ENCODE measurements at places on chromosomes 2 and 18.

GRCh38 chr2:182186132-182186735 is 200.6 kb downstream of the PPP1R1C start:
- DNase-seq = no peak

GRCh38 chr2:239825705-239825979 is 199.5 kb downstream of the NDUFA10 start:
- DNase-seq = no peak

DNA sequence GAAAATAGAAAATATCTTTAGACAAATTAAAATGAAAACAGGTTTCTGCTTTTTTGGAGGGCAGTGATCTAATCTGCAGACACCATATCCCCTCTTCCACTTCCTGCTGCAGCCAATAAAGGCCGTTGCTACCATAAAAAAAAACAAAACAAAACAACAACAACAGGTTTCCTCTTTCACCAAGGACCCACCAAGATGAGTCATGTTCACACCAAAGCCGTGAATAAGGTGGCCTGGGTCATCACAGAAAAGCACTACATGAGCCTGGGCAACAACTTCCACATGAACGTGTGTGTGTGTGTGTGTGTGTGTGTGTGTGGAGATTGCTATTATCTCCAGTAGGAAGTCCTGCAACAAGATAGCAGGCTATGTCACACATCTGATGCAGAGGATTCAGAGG is 24.8 kb upstream of the TFCP2L1 start:
- no peak for DNase-seq

GRCh38 chr2:147398301-147398700 is 446.5 kb upstream of the ACVR2A start:
- DNase-seq = no peak

DNA sequence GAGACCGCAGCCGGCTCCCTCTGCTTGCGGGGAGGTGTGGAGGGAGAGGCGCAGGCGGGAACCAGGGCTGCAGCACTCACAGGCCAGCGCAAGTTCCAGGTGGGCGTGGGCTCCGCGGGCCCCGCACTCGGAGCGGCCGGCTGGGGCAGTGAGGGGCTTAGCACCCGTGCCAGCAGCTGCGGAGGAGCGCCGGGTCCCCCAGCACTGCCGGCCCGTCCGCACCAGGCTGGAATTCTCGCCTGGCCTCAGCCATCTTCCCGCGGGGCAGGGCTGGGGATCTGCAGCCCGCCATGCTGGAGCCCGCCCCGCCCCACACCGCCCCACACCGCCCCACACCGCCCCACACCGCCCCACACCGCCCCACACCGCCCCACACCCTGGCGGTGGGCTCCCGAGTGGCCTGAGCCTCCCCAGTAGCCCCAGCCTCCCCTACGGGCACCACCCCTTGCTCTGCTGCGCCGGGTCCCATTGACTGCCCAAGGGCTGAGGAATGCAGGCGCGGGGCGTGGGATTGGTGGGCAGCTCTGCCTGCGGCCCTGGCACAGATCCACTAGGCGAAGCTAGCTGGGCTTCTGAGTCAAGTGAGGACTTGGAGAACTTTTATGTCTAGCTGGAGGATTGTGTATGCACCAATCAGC is 123.9 kb upstream of the MGAT5 start:
- no peak for DNase-seq

DNA sequence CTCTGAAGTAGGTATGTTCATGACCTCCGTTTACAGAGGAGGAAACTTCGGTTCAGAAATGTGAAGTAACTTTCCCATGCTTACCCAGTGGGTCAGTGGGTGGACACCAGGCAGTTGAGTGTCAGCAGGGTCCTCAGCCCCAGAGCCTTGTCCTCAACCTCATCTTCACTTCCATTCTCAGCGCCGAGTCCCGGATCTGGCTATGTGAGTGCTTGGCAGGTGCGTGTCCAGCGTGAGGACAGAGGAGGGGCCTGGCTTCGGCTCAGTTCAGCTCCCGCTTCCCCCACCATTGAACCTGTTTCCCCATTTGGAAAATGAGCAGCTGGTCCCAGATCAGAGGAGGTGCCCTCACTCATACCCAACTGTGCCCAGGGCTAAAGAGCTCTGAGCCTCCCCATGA is 267.6 kb downstream of the ATAD2B start:
- DNase-seq = no peak

- DNase-seq = no peak
Observed at GRCh38 chr2:113677330-113677729, 50.3 kb downstream of the RABL2A start.

- DNase-seq = no peak
Observed at GRCh38 chr2:227455200-227455599, 16.8 kb upstream of the AGFG1 start.

DNA sequence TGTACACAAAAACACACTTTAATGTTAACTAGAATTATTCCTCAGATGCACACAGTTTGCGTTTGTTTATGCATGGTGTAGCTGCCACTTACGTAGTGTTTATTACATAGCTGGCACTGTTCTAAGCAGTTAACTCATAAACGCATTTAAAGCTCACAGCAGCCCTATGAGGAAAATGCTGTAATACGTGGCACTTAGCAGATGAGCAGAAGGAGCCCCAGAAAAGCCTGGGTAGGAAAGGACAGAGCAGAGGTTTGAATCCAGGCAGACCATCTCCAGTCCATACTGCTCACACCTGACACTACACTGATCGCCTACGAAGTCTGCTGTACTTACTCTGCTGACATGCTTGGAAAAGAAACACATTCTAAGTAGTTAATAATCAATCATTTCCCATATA is 66.6 kb downstream of the BCL2 start:
- DNase-seq = no peak

GRCh38 chr2:229273723-229274338 is 2.7 kb upstream of the PID1 start:
- DNase-seq = no peak

DNA sequence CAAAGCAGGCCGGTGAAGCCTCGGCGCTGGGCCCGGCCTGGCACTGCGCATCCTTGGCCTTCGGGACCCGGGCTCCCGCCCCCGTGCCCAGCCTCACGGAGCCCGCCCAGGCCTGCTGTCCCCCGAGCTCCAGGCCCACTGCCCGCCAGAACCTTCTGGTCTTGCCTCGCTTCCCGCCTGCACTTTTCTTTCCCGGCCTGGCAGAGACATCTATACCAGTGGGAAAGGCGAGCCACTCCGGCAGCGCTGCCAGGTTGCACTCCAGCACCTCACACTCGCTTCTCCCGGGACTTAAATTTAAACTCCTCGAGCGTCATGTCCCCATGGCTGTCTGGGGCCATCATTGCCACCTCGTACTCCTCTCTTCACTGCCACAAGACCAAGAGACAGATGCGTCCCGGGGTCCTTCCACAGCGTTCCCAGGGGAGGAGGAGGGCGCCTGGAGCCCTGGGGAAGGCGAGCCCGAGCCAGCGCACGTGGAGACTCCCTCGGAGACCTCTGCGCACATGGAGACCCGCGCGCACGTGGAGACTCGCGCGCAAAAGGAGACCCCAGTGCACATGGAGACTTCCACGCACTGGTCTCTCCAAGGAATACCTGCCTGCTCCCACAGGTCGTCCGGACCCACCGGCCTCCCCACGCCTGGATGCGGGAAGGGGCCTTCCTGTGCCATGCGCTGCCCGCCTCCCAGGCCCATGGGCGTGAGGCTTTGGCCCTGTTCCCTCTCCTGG is 253.1 kb upstream of the SALL3 start:
- DNase-seq = no peak

DNA sequence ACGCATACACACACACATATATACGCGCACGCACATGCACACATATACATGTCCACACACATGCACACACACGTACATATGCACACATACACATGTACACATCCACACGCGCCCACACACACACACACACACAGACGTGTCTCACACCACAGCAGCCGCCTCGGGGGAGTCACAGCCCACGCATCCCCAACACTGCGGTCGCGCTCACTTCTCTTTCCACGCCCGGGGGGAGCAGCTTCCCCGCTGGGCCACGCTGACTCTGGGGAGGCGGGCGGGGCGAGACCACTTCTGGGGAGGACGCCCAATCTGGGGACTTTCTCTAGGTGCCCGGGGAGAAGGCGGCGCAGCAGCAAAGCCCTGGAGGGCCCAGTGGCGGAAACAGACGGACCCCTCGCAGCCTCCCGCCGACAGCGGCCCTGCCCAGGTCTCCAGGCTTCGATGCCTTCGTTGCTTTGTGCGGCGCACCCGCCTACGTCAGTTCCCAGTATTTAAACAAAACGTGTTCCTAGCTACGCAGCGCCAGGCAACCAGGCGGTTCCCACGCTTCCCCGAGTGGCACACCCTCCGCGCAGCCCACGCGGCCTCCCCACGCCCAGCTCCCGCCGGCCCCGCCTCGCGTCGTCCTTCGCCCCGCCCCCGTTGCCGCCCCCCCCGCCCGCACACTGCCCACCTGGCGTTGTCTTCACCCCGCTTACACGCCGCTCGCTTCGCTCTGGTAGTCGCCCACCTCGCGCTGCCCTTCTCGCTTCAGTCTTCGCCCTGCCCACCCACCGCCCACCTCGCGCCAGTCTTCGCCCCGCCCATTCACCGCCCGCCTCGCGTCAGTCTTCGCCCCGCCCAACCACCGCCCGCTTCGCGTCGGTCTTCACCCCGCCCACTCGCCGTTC is 810 bp upstream of the RBFA start:
- peak; percentile 69 for DNase-seq

DNA sequence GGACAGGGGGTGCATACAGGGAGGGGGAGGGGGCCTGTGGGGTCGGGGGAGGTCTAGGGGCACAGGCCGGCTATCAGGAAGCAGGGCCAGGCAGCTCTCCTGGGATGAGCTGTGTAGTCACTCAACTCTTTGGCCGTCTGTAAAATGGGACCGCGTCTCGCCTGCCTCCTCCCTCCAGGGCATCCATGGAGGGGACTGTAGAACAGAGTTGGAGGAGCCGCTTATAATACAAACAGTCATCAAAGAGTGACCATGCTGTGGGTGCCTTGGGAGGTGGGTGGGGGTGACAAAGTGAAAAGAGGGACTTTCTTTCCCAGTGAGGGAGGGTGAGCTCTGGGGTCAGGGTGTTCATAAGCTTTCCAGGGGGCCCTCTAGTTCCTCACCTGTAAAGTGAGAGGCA is 169.6 kb upstream of the HAAO start:
- DNase-seq = no peak

DNA sequence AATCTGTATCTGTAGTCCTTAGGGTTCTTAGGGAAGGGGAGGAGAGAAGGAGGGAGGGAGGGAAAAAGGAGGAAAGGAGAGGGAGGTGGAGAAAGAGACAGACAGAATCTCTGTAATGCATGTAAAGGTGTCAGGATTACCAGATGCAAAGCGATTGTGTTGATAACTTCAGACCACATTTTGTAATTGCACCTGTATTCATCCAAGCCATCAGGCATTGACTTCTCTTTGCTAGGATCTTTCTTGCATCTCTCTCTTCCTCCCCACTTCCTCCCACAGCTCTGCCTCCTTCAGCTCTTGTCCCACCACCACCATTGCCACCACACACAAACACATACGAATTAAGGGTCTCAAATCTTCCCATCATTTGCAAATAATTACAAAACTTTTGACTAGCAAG is 91.4 kb downstream of the AOX1 start:
- DNase-seq = no peak

DNA sequence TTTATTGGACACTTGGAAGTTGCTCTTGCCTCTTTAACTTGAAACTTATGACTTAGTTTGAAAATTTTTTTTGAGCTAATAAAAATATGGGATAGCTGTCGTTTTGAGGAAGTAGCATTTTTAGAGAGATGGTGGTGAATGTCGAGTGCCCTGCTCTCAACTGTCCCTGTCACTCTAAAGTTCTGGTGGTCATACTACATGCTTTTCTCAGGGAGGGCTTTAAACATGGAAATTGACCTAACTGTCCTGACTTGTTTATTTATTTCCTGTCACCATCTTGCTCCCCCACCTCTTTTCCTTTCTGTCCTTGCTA is 16.0 kb downstream of the CEP192 start:
- no peak for DNase-seq

GRCh38 chr2:218271487-218271797 is 1.1 kb downstream of the PNKD start:
- no peak for DNase-seq

GRCh38 chr2:2291500-2292260 is 39.4 kb downstream of the MYT1L start:
- no peak for DNase-seq

DNA sequence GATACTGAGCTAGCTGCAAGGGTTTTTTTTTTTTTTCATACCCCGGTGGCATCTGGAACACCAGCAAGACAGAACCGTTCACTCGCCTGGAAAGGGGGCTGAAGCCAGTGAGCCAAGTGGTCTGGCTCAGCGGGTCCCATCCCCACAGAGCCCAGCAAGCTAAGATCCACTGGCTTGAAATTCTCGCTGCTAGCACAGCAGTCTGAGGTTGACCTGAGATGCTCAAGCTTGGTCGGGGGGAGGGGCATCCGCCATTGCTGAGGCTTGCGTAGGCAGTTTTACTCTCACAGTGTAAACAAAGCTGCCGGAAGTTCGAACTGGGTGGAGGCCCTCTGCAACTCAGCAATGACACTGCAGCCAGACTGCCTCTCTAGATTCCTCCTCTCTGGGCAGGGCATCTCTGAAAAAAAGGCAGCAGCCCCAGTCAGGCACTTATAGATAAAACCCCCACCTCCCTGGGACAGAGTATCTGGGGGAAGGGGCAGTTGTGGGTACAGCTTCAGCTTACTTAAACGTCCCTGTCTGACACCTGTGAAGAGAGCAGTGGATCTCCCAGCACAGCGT is 5.1 kb upstream of the MIB1 start:
- no peak for DNase-seq

- DNase-seq = no peak
Observed at GRCh38 chr2:30239308-30239985, 8.1 kb downstream of the LBH start.

- no peak for DNase-seq
Observed at GRCh38 chr18:75390854-75391253, 36.6 kb downstream of the SMIM21 start.

- no peak for DNase-seq
Observed at GRCh38 chr2:8575834-8576423, 105.9 kb upstream of the ID2 start.

GRCh38 chr2:96960153-96960961 is 26.0 kb downstream of the FAM178B start:
- DNase-seq = peak; percentile 19

DNA sequence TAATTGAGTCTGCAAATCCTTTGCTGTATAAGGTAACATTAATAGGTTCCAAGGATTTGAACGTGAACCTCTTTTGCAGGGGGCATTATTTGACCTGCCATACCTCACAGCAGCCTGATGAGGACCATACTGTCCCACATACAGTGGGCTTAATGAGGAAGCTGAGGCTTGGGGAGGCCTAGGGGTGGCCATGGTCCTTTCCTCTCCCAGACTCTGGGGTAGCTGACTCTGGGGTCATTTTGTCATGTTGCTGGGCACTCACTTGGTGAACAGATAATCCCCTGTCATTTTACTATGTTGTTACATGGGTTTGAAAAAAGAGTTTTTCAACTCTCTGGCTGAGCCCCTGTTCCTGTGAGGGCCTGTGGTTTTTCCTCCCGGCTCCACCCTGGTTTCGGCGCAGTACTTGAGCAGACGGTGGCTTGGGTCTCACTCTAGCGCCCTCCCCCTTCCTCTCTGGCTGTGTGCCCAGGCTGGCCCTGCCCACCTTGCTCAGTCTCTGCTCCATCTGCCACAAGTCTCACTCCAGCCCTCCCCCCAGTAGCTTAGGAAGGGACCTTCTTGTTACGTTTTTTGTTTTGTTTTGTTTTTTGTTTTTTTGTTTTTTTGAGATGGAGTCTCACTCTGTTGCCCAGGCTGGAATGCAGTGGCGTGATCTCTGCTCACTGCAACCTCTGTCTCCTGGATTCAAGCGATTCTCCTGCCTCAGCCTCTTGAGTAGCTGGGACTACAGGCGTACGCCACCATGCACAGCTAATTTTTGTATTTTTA is 21.0 kb downstream of the INPP4A start:
- DNase-seq = peak; percentile 50

GRCh38 chr2:98637401-98638147 is 29.2 kb downstream of the UNC50 start:
- no peak for DNase-seq

Measured in activated gamma-delta T cell (primary cell).